ENCODE measurements at places on chromosomes 4 and X. TPM values are rescaled to one million over a fixed set of nuclear protein-coding genes. Genes with fewer than 3 reads are reported as not detected.

Gene MAMLD1
- total RNA-seq = 7.1 TPM

Gene DCTD
- 65.3 TPM for total RNA-seq

Gene EIF1AX
- total RNA-seq = 127 TPM

DNA sequence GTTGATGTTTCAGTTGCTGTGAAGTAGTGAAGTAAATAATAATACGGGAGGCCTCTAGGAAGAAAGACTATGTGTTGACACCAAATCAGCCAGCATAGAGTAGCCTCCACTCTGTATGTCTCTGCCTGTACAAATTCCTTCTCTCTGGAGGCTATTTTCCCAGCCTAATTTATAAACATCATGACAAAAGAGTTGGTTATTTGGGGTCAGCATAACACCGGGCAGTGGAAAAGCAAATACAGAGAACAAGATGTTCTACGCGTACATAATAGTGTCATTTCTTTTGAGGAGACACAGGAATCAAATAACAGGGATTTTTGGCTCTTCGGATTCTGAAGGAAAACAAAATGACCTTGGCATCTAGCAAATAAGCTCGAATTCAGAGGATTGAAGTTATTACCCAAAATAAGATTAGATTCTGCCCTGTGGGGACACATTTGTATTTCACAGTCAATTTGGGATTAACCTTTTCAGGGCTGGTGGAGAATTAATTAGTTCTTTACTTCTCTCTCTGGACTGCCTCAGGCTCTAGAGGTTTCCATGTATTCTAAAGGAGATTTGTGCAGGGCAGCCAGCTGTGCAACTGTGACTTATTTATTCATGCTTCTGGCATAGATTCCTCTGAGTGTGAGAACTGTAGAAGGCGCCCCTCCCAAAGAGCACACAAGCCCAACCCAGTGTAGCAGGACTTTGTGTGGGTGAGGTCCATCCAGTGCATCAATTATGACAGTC is 14.1 kb upstream of the SYTL4 start:
- DNase-seq = no peak
- H3K27me3 ChIP-seq = no peaks in the 10 kb centered on the region

- H3K36me3 ChIP-seq = no peaks in the 10 kb centered on the region
- no peak overlapping the region for H3K4me3 ChIP-seq
- no peak for DNase-seq
- H3K27me3 ChIP-seq = no peaks in the 10 kb centered on the region
- no peak overlapping the region for H3K27ac ChIP-seq
These were observed 125.4 kb downstream of the ZNF330 start for GRCh38 chr4:141346144-141346543.

- H3K27ac ChIP-seq = no peak overlapping the region
- no peaks in the 10 kb centered on the region for H3K4me1 ChIP-seq
- H3K27me3 ChIP-seq = no peaks in the 10 kb centered on the region
- no peak overlapping the region for H3K4me3 ChIP-seq
- no peaks in the 10 kb centered on the region for H3K36me3 ChIP-seq
These were observed 360.9 kb downstream of the PRDM5 start for GRCh38 chr4:120561648-120562047.

- H3K27ac ChIP-seq = no peak overlapping the region
- no peaks in the 10 kb centered on the region for H3K27me3 ChIP-seq
- DNase-seq = no peak
- H3K4me3 ChIP-seq = no peak overlapping the region
These were observed 188.7 kb upstream of the TLL1 start for GRCh38 chr4:165684177-165684805.

- peaks cover 27% of the 10 kb centered on the region for H3K27me3 ChIP-seq
- no peaks in the 10 kb centered on the region for H3K4me1 ChIP-seq
- no peaks in the 10 kb centered on the region for H3K36me3 ChIP-seq
- DNase-seq = no peak
- no peak overlapping the region for H3K27ac ChIP-seq
These were observed 16.9 kb upstream of the TSR2 start for GRCh38 chrX:54423161-54423888.

- no peaks in the 10 kb centered on the region for H3K36me3 ChIP-seq
- DNase-seq = no peak
- no peak overlapping the region for H3K4me3 ChIP-seq
- H3K27ac ChIP-seq = no peak overlapping the region
- H3K4me1 ChIP-seq = no peaks in the 10 kb centered on the region
- no peaks in the 10 kb centered on the region for H3K27me3 ChIP-seq
These were observed 25.7 kb downstream of the SLITRK2 start for GRCh38 chrX:145843146-145843904.

GRCh38 chrX:155023907-155024833 is 1.6 kb upstream of the F8 start:
- peaks cover 18% of the 10 kb centered on the region for H3K4me1 ChIP-seq
- no peak overlapping the region for H3K4me3 ChIP-seq
- H3K27ac ChIP-seq = peak overlapping the region; percentile 38
- H3K27me3 ChIP-seq = no peaks in the 10 kb centered on the region

DNA sequence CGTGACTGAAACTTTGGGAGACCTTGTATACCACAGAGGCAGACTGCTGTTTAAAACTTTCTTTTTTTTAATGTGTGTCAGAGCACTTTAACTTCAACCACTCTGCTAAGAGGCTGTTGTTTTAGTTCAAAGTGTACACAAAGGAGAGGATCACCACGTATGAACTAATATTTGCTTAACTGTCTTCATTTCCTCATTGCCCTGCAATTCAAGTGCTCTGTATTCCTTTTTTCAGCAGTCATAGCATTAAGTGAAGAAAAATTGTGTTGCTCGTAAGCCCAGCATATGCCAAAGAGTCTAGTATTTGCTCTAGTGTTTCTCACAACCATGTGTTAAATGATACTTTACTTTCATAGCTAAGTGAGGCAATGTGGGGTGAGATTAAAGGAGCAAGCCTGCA is 63.0 kb upstream of the HHIP start:
- H3K36me3 ChIP-seq = no peaks in the 10 kb centered on the region
- peak overlapping the region; percentile 32 for H3K4me3 ChIP-seq
- peak overlapping the region; percentile 41 for H3K27ac ChIP-seq
- DNase-seq = no peak
- peaks cover 62% of the 10 kb centered on the region for H3K4me1 ChIP-seq
- no peaks in the 10 kb centered on the region for H3K27me3 ChIP-seq
